GM23248 (cell line): ENCODE measurements at places on chromosomes 3 and 15. TPM values are rescaled to one million over a fixed set of nuclear protein-coding genes. Genes with fewer than 3 reads are reported as not detected.
A peak's percentile ranks its signal among the peaks of the same experiment; 100 is the strongest.

DNA sequence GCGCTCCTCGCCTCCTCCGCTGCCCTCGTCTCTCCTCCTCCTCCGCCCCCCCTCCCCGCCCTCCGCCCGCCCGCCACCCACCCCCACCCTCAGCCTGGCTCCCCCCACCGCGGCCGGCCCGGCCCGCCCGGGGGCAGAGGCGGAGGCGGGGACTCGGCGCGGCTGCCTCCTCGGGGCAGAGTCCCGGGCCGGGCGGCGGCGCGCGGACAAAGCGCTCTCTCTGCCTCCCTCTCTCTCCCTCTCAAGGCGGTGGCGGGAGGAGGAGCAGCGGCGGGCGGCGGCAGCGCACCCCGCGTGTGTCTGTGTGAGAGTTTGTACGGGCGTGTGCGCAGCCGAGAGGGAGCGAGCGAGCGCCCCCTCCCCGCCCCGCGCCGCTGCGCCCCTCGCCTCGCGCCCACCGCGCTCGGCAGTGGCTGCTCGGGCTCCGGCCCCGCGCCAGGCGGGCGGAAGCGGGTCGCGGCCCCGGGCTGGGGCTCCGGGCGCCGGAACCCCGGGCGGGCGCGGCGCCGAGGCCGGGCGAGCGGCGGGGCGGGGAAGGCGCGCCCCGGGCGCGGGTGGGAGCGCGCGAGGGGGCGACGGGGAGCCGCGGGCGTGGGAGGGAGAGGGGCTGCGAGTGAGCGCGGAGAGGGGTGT, at the start of gene IGF2BP2:
Gene IGF2BP2, minus strand, starts transcription at position 37 of the 633 bp plus-strand sequence. CDS start 82 bp downstream, outside the sequence.
- DNase-seq, result peak; percentile 92

DNA sequence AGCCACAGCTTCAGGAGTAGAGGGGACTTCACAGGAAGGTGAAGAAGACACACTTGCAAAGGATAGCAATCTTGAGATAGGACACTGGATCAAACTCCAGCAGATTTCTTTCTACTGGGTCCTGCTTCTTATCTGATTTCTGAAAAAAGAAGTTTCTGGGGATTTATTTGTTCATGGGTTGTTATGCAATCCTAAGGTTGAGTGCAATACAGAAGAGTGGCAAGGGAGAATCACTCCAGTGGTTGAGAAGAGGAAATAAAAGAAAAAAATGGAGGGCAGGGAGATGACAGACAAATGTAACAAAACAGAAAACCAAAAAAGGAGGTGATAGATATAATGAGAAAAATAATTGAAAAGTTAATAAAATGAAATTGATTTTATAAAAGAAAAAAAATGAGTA, 858.3 kb downstream of the TUSC7 start:
- no peak for DNase-seq

- peak; percentile 54 for DNase-seq
These were observed 90.0 kb downstream of the APBA2 start for GRCh38 chr15:28975766-28976179.

- no peak for DNase-seq
These were observed 594.1 kb downstream of the NR2F2 start for GRCh38 chr15:96924570-96924969.

The HRG gene
- total RNA-seq, result not detected in 2 replicates
